ENCODE measurements at places on chromosomes 12 and 14. TPM values are rescaled to one million over a fixed set of nuclear protein-coding genes. Genes with fewer than 3 reads are reported as not detected.

SSTR1 gene
- 10.8 TPM for total RNA-seq

CRIP1 gene
- 0.96 TPM for total RNA-seq

DCTN2 gene
- total RNA-seq = 98.2 TPM

RD3L gene
- total RNA-seq = not detected

PLEK2 gene
- not detected for total RNA-seq

TPCN1 gene
- 19.2 TPM for total RNA-seq

BICDL1 gene
- total RNA-seq = 15.7 TPM

FAM222A gene
- 2.5 TPM for total RNA-seq

Measured in H7 (cell line).